Mucosa of descending colon (tissue), 3 donors: ENCODE measurements at places on chromosomes 5 and 9. TPM values are rescaled to one million over a fixed set of nuclear protein-coding genes. Genes with fewer than 3 reads are reported as not detected.

- no peak for DNase-seq
These were observed 202.4 kb upstream of the CDH9 start for GRCh38 chr5:27240791-27241190.

LHX3 gene
- not detected for total RNA-seq

GRCh38 chr9:36438536-36439236, 38.6 kb upstream of the RNF38 start:
- DNase-seq = no peak

DNAJB5 gene
- total RNA-seq = 5.8 TPM

PCDHGA12 gene
- 3.0 TPM for total RNA-seq

GRCh38 chr9:33794560-33794959, 801 bp upstream of the PRSS3 start:
- no peak for DNase-seq

SPATA31D1 gene
- not detected for total RNA-seq

BRINP1 gene
- 0.09 TPM for total RNA-seq

DNA sequence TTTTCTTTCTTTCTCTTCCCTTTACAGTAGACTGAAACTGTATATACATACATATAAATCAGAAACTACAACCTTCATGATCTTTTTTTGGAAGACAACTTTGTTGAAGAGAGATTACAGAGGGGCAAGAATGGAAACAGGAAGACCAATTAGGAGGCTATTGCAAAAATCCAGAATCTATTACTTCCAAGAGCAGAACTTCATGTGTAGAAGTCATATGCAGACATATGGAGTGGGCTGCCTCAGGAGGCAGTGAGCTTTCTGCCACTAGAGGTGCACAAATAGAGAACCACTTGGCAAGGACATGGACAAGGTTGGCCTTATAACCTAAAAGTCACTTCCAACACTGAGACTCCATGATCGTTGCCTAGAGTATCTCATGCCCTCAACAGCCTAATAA, 157.8 kb upstream of the NR4A3 start:
- DNase-seq = no peak

FAM153A gene
- total RNA-seq = 0.89 TPM

PCSK1 gene
- 4.4 TPM for total RNA-seq

ANP32B gene
- 121 TPM for total RNA-seq

DNA sequence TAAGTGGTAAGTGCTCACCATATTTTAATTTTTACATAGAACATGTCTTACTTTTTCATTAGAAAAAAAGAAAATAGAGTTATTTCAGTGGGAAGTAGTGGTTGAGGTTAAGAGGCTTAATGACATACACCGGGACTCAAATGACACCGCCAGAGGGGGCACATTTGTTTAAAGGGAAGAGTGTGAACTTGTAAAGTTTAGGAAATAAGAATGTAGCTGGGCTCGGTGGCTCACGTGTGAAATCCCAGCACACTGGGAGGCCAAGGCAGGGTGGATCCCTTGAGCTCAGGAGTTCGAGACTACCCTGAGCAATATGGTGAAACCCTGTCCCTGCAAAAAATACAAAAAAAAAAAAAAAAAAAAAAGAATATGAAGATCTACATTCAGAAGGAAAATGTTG, 43.4 kb upstream of the TNFAIP8 start:
- no peak for DNase-seq

DNA sequence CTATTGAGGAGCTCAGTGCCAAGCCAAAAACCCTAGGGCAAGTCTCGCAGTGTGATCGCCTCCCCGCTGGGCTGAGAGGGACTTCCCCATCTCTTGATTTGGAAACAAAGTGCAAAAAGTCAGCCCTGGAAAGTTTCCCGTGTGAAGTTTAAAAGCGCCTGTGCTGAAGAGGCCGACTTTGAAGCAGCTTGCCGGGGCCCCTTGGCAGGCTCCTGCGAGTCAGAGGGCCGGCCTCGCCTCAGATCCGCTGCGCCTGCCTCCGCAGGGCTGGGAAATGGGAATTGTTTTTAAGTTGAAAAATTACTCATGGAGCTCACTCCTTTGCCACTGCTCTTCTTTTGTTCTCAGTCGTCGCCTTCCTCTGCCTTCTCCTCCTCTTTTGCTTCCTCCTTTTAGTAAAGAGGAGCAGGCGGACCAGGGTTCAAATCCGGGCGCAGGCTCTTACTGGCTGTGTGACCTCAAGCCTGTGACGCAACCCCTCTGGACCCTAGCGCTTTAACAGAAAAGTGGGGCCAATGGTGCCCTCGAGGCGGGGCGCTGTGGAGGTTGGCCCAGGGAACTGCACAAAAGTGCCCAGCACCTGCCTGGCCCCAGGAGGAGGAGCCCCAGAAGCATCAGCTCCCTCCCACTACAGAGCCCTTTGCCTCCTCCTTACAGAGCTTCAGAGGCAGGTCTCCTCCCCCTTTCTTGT, 14.7 kb upstream of the LHX2 start:
- DNase-seq = no peak

IFNA13 gene
- not detected for total RNA-seq

AQP3 gene
- 2.6 TPM for total RNA-seq

INSL6 gene
- total RNA-seq = not detected

ATP6V1G1 gene
- total RNA-seq = 74.5 TPM

SPTLC1 gene
- 104 TPM for total RNA-seq

DNA sequence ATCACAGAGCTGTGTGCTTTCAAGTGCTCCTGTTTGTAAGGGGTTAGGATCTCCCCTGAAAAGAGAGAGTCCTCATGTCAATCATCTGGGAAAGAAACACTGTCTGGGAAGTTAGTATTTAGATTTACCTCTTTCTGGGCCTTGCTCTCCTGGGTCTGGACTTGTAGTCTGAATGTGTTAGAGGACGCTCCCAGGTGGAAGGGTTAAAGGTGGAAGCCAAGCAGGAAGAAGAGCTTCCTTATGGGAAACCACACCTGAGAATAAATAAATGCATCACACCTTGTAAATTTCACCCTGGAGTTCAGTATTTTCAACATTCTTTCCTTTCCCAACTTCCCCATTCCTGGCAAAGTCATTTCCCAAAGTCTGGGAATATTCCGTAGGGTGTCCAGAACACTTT, 1.3 kb downstream of the PLGRKT start:
- DNase-seq = peak; percentile 54

PCDHB5 gene
- 3.0 TPM for total RNA-seq

DNA sequence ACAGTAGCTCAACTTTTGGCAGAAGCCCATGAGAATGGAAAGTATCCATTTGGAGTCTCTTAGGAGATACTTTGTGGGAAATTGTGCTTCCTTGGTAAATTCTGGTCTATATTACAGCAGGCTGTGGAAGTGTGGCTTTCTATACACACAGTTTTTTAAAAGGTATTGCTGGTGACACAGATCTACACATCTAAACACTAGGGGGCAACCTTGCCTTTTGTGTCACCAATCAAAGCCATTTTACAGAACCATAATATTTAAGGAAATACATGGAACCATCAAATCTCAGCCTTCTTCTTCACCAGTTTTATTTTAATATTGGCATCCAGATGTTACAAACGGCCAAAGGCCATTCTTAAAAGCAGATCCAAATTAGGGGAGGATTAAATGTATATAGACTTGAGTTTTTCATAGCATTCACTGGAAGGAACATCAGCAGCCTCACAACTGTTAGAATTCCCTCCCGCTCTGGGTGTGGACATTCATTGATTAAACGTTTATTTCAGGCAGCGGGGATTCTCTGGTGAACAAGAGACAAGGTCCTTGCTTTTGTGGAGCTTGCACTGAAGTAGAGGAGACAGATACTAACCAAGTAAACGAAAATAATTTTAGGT, 132.4 kb upstream of the EPB41L4A start:
- no peak for DNase-seq

- no peak for DNase-seq
These were observed 80.7 kb upstream of the TNFAIP8 start for GRCh38 chr5:119275146-119275545.

DNA sequence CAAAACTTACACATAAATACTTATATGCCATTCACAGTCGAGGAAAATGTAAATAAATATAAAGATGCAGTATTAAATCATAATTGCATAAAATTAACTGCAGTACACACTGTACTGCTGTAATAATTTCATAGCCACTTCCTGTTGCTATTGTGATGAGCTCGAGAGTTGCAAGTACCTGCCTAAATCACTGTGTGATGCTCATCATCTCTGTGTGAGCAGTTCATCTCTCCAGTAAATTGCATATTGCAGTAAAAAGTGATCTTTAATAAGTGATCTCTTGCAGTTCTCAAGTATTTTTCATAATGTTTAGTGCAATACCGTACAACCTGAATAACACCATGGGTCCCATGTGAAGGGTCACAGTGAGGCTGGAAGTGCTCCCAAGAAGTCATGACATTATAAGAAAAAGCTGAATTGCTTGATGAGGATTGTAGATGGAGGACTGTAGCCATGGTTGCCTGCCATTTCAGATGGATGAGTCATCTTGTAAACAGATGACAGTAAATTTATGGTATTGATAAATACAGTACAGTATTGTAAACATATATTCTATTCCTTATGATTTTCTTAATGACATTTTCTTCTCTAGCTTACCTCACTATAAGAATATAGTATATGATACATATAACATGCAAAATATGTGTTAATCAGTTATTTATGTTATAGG, 34.9 kb downstream of the SYK start:
- DNase-seq = no peak

GRCh38 chr5:125276096-125276495, 529.7 kb upstream of the ZNF608 start:
- DNase-seq = no peak

- no peak for DNase-seq
These were observed 180.1 kb downstream of the MACROH2A1 start for GRCh38 chr5:135218790-135219568.

DNA sequence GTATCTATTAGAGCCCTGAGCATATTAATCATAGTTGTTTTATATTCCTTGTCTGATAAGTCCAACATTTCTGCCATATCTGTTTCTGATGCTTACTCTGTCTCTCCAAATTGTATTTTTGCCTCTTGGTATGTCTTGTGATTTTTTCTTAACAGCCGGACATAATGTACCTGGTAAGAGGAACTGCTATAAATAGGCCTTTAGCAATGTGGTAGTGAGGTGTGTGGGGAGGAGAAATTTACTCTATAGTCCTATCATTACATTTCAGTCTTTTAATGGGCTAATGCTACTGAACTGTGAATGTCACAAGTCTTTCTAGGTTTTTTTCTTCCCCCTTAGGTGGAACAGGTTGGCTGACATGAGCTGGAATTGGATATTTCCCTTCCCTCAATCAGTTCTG, 176.1 kb upstream of the FGF10 start:
- no peak for DNase-seq

GRCh38 chr5:111937094-111937493, 180.1 kb upstream of the NREP start:
- no peak for DNase-seq

DNA sequence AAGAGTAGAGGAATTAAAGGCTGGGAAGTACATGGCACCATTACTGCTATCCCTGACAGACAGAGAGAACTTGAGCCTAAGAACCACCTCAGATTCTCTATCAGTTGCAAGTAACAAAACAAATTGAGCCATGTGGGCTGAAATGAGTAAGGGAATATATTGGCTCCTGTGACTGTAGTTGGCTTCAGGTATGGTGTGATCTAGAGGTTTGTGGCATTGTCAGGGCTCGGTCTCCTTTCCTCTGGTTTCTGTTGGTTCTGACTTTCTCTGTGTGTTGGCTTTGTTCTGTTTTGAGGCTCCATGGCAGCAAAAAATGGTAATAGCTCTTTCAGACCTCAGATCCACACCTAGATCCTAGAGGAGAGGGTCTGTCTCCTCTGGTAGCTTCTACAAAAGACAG, 5.7 kb downstream of the GALNT10 start:
- DNase-seq = no peak

DNA sequence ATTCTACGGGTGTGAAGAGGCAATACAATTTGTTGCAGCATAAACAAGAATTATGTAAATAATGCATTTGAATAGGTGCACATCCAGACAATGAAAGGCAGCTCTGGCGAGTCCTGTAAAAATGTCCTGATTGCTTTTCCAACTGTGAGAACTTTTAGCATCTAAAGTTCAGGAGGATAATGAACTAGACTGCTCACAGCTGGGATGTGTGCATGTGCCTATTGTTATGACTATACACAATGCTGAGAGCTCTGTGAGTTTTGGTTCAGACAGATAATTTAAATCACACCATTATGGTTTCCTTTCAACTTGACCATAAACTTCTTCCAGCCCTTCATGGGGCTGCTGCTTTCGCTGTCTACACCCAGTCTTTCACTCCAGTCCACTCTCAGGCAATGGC, 99.9 kb downstream of the PLK2 start:
- no peak for DNase-seq

DNA sequence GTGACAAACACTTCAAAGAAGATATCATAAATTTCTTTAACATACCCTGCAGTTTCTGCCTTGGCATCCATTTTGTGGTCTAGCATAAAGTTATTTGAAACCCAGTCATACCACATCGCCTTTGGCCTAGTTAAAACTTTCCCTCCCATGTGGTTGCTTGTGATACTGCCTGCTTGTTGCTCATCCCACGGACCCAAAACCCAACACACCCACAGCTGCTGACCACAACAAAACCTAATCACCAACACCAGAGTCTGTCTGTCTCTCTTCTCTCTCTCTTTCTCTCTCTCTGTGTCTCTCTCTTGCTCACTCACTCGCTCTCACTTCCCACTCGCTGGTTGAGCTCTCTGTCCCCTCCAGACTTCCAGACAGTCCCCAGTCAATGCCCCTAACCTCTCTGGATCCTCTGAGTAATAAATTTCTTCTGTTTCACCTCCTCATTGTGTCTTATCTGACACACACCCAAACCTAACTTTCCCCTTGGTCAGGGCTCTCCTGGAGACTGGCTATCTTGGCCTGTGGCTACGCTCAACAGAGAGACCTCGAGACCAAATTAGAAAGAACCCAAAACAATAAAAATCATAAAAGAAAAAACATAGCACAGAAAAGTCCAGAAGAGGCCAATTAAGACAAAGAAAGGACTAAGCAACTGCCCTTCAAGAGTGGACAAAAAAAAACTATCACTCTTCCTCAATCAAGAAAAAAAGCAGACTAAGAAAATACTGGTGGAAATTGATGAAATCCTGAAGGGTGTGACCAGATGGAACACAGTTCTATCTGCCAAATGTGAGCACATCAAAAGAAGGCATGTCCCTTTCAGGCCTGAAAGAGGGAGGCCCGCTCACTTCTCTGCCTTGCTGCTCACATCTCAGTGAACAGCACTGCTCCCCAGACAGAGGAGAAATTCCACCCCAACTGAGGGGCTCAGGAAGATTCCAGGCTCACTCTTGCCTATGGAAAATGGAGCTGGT, 41.5 kb downstream of the TTLL11 start:
- no peak for DNase-seq

CRHBP gene
- total RNA-seq = not detected

LECT2 gene
- not detected for total RNA-seq

KIAA1191 gene
- 104 TPM for total RNA-seq

PCDHGB7 gene
- 17.9 TPM for total RNA-seq

PCDHA9 gene
- 0.17 TPM for total RNA-seq

- DNase-seq = peak; percentile 86
These were observed 19.8 kb upstream of the SLC9A3 start for GRCh38 chr5:543755-544674.

DNA sequence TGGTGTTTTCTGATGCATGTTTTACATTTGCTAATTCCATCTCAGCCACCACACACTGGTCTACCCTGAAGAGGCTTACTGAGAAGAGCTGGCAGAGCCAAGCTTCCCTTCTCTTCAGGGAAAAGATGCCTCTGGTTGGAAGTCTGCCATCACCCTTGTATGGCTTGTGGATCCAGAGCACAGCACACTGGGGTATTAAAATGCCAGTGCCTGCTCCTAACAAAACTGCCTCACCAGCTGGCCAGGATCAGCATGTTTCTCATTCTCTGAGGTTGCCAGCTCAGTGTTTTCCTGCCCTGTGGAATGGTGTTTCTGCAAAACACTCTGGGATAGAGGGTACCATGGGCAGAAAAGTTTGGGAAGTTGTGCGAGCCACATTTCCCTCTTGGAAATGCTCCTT, 31.6 kb upstream of the ZNF618 start:
- DNase-seq = no peak
